ENCODE measurements at places on chromosomes 6 and 20.

GRCh38 chr6:129368970-129369369 is 341.0 kb downstream of the ARHGAP18 start:
- no peak for DNase-seq

DNA sequence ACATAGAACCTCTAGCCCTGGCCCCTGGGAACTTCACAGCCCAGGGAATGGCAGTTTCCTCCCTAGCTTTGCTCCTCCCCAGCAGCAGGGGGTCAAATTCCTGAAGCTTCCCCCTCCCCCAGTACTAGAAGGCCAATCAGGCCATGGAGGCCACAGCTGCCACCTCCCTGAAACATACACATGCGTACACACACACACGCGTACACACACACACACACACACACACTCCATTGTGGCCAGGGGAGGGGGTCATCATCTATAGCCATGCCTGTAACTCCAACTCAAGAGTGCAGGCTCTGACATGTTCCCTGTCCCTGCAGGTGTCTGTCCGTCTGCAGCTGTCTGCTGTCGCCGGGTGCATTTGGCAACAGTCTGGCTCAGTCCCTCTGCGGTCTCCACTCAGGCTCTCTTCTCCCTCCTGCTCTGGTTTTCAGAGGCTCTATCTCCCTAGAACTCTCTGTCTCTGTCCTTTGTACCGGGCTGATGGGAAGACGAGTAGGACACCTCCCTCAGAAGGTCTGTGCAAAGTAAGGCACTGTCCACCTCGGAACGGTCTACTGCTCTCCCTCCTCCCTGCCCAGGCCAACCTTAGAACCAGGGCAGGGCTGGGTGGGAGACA is 1.4 kb downstream of the LRFN2 start:
- no peak for DNase-seq

DNA sequence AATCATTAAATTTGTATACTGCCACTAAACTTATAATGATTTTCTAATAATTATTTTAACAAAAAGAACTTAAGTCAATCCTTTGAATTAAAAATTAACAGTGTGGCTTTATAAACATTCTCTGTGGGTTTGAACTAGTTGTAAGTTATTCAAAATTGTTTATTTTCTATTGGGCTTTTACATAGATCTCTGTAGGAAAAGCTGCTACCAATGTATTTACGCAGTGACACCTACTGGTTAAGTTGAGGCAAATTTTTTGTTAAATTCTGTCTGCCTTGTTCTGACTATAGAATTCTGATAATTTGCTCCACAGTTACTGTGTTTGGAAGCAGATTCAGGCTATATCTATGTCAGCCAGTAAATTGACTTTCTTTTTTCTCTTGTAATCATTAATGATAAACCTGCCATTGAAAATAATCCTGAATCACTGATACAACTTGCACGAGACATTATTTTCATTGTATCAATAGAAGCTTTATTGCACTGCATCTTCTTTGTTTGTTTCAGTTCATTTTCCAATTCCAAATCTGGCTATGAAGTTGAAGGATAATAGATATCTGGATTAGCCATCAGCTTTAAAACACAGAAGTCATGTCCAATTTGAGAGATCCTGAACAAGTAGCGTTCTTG is 66.0 kb upstream of the UTRN start:
- DNase-seq = peak; percentile 18

DNA sequence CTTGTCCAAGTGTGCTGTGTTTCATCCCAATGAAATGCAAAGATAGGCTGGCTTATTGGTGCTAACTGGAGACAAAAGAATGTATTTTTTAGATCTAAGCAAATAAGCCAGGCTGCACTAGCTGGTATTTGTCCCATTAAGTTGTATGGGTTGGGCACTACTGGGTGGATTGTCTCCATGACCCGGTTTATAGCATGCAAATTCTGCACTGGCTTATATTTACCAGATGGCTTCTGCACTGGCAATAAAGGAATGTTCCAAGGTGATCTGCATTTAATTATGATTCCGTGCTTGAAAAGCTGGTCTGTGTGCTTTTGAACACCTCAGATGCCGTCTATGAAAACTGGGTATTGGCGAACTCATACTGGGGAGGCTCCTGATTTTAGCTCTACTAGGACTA is 61.4 kb upstream of the MOCS1 start:
- no peak for DNase-seq

DNA sequence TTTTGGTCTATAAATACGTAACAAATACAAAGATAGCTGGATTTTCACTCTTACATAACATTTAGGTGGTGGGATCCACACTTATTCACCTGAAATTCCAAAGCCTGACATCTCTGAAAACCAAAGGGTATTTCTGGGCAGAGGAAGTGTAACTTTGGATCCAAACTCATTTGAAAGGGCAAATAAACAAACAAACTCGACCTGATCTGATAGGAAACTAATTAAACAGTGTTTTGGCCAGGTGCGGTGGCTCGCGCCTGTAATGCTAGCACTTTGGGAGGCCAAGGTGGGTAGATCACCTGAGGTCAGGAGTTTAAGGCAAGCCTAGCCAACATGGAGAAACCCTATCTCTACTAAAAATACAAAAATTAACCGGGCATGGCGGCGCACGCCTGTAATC is 128.9 kb downstream of the ZMYND8 start:
- no peak for DNase-seq

- DNase-seq = no peak
These were observed 1166.8 kb upstream of the CITED2 start for GRCh38 chr6:140541288-140541687.

DNA sequence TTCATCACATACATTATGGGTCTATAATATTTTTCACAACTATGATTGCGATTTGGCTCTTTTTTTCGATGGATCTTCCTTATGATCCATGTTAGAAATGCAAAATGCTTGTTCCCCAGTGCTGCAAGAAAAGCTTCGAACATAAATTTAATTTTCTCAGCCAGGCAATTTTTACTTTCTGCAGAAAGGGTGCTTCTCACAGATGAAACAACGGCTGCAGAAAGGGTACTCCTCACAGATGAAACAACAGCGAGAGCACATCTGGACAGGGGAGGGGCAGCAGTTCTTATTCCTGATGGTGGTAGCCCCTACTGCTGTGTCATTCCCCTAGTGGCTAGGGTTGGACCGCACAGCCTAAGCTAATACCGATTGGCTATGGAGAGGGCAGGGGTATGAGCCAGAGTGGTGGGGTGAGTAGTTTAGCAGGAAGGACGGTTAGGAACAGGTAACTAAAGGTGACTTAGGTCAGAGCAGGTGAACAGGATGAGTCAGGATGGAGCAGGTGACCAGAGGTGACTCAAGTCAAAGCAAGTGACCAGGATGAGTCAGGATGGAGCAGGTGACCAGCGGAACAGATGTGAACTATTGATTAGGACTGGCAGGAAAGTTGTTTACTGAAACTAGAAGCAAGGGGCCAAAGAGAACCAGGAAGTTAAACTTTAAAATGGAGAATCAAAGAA is 13.4 kb upstream of the TREML4 start:
- no peak for DNase-seq

DNA sequence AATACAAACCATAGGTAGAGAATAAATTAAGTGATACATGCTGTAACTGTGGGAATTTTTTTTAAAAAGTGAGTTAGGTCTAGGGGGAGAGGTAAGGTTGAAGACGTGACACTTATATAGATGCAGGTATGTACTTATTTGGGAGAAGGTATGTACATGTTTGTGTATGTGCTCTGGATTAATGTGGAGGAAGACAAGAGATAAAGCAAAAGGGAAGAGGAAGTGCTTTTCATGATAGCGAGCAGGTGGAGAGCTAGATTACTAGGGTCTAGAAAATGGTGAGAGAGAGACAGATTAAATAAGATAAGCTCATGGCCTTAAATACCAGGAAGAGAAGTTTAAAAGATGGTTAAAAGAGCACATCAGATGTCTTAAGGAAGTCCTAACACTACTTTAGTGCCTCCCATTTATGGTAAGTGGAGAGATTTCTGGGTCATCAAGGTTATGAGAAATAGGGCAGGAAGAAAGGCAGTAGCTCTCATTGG is 92.5 kb downstream of the MAN1A1 start:
- no peak for DNase-seq
